Endothelial cell of umbilical vein (primary cell): ENCODE measurements at places on chromosomes 3 and 15. TPM values are rescaled to one million over a fixed set of nuclear protein-coding genes. Genes with fewer than 3 reads are reported as not detected.

The PODXL2 gene
- 5.3 and 6.5 TPM in 2 replicates for total RNA-seq

The SLC38A3 gene
- total RNA-seq = 0.60 and 0.65 TPM in 2 replicates

The PLIN1 gene
- total RNA-seq = 0.12 TPM in 1 of 2 replicates, not detected in the other

The ISLR2 gene
- total RNA-seq = not detected in 2 replicates

The LMAN1L gene
- total RNA-seq = not detected in 2 replicates

The ISL2 gene
- total RNA-seq = not detected in 2 replicates

The CPB1 gene
- not detected in 2 replicates for total RNA-seq
